ENCODE measurements at places on chromosomes 3 and 15.

DNA sequence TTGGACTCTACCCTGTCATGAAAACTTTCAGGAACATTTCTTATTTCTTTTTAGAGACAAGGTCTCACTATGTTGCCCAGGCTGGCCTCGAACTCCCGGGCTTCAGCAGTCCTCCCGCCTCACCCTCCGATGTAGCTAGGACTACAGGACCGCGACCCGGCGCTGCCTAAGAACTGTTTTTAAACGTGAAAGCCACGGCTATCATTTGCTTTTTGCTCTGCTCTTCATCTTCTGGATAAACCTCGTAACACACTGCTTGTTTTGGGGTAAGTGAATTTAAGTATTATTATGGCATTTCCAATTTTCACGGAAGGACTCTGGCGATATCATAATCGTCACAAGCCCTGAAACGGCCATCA is 14.3 kb upstream of the CCNL1 start:
- no peak for DNase-seq

DNA sequence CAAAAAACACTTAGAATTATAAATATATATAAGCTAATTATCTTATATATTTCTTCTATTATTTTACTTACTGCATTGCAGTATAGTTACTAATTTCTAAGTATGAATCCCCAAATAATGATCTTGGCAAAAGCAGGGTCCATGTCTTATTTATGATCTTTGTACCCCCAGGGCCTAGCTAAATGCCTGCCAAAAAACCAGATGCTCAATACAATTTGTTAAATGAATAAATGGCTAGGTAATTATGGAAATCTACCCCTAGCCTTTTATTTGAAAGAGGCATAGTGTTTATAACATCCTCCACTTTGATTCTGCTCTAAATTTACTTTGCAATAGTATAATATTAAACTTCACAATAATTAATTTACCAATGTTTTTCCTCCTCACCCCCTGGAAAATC is 69.5 kb downstream of the CSNK1G1 start:
- DNase-seq: no peak

DNA sequence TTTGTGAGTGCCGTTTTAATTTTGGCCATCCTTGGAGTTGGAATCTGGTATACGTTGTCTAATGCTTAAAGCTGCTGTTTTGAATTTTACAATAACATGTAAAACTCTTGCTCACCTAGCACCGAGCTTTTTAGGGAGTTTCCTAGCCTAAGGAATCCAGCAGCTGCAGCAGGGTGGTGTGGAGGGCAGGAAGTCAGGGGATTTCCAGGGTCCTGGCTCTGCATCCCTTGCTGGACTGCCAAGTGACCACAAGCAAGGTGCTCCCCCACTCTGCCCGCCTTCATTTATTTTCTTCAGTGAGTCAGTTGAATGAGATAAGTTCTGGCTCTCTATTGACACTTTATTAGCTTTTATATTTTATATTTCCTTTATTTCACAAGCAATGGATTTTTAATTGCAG is 113.7 kb downstream of the ATG7 start:
- peak; percentile 55 for DNase-seq

DNA sequence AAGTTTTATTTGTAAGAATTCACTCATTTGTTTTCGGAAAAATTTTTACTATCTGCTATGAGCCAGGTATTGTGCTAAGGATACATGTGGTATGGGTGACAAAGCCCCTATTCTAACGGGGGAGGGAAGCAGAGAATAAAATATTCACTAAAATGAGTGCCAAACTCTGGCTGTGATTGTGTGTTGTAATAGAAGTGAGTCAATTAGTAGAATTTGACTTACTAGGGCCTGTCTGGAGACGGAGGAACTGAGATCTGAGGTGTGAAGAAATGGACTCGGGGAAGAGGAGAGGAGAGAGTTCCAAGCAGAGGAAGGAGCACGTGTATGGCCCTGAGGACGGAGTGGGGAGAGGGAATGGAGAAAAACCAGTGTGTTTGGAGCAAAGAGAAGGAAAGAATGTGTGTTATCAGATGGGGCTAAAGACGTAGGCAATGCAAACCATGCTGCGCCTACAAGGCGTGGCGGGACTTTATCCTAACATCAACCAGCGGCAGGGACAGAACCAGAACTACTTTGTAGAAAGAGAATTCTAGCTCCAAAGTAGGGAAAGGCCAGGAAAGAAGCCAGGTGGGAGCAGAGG is 89.1 kb downstream of the OSBPL10 start:
- no peak for DNase-seq

DNA sequence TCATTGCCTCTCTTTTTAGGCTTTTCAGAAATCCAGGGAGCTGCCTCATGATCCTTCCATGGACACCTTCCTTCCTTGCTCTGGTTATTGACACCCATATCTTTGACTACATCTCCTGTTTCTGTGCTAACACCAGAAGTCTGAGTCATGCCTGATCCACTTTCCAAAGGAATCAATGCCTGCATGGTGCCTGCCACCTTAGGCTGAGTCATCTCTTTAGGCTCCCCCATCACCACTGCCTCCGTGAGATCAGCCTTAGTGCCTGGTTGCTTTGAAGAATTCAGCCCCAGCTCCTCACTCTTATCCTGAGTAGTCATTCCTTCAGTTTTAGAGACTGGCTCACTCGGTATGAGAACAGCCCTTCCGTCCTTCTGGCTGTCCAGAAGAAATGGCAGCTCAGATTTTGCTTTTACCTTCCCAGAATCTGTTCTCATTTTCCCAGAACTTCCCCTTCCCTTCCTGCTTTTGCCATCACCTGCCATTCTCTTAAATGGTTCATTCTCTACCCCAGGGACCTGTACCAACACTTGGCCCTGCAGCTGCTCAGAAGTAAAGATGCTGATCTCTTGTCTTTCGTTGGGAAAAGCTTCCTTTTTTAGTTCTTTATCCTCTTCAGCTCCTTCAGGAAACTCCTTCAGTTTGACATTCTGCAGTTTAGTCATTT is 105.3 kb downstream of the MAP4 start:
- DNase-seq: peak; percentile 98

DNA sequence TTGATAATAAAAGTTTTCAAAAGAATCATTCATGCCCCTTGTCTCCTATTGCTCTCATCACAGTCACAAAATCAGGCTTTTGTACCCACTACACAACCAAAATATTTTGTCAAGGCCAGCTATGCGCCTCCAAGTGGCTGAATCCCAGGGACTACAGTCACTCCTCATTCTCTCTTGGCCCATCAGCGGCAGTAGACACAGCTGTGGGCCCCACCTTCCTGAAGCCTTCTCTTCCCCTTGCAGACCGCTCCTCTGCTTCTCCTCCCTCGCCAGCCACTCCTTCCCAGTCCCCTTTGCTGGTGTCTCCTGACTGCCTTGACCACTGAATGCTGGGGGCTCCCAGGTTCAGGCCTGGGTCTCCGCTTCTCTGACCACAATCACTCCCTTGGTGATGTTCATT is 52.1 kb downstream of the LSM3 start:
- no peak for DNase-seq
